ENCODE measurements at places on chromosomes 12 and 14.

DNA sequence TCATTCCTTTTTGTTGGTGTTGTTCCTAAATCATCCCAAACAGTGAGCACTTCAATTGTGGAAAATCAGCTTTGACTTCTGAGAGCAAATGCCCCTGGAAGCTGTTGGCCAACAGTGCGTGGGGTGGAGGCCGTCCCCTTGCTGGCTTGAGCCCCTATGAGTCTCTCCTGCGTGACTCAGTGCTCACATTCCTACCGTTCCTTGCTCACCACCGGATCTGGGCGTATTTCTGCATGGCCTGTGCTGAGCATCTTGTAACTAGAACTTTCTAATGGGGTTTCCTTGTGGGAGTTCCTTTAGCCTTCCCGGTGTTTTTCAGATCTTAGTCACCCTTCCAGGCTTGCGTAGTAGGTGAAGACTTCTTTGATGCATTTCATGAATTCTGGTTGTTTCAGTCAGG is 14.7 kb downstream of the SERPINA1 start:
- no peak overlapping the region for H3K4me3 ChIP-seq
- no peaks in the 10 kb centered on the region for H3K27me3 ChIP-seq
- no peaks in the 10 kb centered on the region for H3K4me1 ChIP-seq
- no peak for DNase-seq
- no peaks in the 10 kb centered on the region for H3K36me3 ChIP-seq
- no peak overlapping the region for H3K27ac ChIP-seq

- no peaks in the 10 kb centered on the region for H3K27me3 ChIP-seq
- DNase-seq = no peak
- no peaks in the 10 kb centered on the region for H3K36me3 ChIP-seq
- peaks cover 50% of the 10 kb centered on the region for H3K4me1 ChIP-seq
These were observed 64.9 kb downstream of the FBXO34 start for GRCh38 chr14:55336162-55336561.

DNA sequence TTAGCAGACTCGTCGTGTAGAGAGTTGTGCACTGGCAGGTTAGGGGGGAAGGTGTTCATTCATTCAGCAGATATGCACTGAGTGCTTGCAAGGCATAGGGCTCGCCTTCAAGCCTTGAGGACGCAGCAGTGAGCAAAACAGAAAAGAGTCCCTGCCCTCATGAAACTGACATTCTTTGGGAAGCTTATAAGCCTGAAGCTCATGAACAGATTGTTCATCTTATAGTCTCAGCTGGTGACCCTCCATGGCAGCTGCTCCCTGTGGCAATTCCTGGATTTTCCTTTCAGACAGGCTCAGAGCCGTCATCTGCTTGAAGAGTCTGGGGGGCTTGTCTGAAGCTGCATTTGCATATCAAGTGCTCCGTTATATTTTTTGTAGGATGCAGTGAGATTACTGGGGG is 148.4 kb downstream of the PRKCH start:
- H3K4me3 ChIP-seq = no peak overlapping the region
- H3K36me3 ChIP-seq = peaks cover 38% of the 10 kb centered on the region
- no peaks in the 10 kb centered on the region for H3K27me3 ChIP-seq
- no peak overlapping the region for H3K27ac ChIP-seq
- peaks cover 54% of the 10 kb centered on the region for H3K4me1 ChIP-seq

DNA sequence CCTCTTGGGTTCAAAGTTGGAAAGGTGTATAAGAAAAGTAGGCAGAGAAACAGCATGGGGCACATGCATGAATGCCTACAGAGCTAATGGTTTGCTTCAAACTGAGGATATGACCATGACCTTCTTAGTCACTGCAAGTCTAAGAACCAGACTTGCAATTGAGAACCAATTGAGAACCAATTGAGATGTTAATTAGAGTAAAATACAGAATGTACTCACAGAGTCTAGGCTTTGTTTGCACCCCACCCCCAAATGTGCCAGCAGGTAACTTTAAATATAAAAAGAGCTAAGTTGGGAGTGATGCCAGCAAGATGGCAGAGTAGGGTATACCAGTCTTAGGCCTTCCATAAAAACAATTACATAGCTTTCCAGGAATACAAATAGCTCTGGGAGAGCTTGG is 227.3 kb upstream of the ALG10 start:
- no peaks in the 10 kb centered on the region for H3K4me1 ChIP-seq
- no peaks in the 10 kb centered on the region for H3K27me3 ChIP-seq
- H3K27ac ChIP-seq = no peak overlapping the region
- H3K36me3 ChIP-seq = no peaks in the 10 kb centered on the region
- no peak overlapping the region for H3K4me3 ChIP-seq

GRCh38 chr12:111569363-111570083 is 29.6 kb downstream of the ATXN2 start:
- H3K27me3 ChIP-seq = no peaks in the 10 kb centered on the region
- no peak for DNase-seq
- no peaks in the 10 kb centered on the region for H3K4me1 ChIP-seq
- no peak overlapping the region for H3K27ac ChIP-seq
- no peak overlapping the region for H3K4me3 ChIP-seq

GRCh38 chr14:29421156-29421728 is 506.4 kb downstream of the PRKD1 start:
- no peaks in the 10 kb centered on the region for H3K36me3 ChIP-seq
- H3K4me1 ChIP-seq = no peaks in the 10 kb centered on the region
- no peak overlapping the region for H3K4me3 ChIP-seq
- H3K27me3 ChIP-seq = no peaks in the 10 kb centered on the region
- no peak for DNase-seq
- no peak overlapping the region for H3K27ac ChIP-seq

- H3K36me3 ChIP-seq = no peaks in the 10 kb centered on the region
- DNase-seq = no peak
- H3K4me3 ChIP-seq = no peak overlapping the region
- no peaks in the 10 kb centered on the region for H3K4me1 ChIP-seq
- H3K27ac ChIP-seq = no peak overlapping the region
These were observed 336.8 kb downstream of the LRIG3 start for GRCh38 chr12:58583529-58583928.

DNA sequence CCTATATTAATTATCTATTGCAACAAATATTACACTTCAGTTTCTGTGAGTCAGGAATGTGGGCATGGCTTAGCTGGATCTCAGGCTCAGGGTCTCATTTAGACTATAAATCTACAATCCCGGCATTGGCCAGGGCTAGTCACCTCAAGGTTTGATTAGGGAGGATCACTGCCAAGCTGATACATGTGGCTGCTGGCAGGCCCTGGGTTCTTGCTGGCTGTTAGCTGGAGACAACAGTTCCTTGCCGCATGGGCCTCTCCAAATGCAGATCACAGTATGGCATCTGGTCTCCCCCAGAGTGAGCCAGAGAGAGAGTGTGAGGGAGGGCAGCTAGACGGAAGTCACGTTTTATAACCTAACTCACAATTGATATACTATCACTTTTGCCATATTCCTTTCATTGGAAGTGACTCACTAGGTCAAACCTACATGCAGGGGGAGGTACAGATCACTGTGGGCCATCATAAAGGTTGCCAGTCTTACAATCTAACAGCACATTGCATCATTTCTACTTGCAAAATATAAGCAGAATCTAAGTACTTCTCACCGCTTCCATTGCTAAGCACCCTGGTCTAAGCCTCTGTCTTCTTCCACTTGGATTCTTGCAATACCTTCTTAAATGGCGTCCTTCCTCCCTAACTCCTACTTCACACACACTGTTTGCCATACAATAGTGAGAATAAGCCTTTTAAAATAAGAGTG is 174.0 kb upstream of the ARHGAP5 start:
- no peak overlapping the region for H3K4me3 ChIP-seq
- H3K27me3 ChIP-seq = no peaks in the 10 kb centered on the region
- DNase-seq = no peak

GRCh38 chr14:76343386-76343785 is 32.6 kb upstream of the ESRRB start:
- no peak for DNase-seq
- H3K27me3 ChIP-seq = no peaks in the 10 kb centered on the region
- no peaks in the 10 kb centered on the region for H3K4me1 ChIP-seq
- no peak overlapping the region for H3K27ac ChIP-seq
- no peaks in the 10 kb centered on the region for H3K36me3 ChIP-seq

- peak; percentile 31 for DNase-seq
- peaks cover 3% of the 10 kb centered on the region for H3K4me1 ChIP-seq
- H3K27ac ChIP-seq = peak overlapping the region; percentile 98
- H3K4me3 ChIP-seq = peak overlapping the region; percentile 82
- H3K36me3 ChIP-seq = peaks cover 8% of the 10 kb centered on the region
These were observed 34.4 kb downstream of the WBP11 start for GRCh38 chr12:14768823-14769405.

DNA sequence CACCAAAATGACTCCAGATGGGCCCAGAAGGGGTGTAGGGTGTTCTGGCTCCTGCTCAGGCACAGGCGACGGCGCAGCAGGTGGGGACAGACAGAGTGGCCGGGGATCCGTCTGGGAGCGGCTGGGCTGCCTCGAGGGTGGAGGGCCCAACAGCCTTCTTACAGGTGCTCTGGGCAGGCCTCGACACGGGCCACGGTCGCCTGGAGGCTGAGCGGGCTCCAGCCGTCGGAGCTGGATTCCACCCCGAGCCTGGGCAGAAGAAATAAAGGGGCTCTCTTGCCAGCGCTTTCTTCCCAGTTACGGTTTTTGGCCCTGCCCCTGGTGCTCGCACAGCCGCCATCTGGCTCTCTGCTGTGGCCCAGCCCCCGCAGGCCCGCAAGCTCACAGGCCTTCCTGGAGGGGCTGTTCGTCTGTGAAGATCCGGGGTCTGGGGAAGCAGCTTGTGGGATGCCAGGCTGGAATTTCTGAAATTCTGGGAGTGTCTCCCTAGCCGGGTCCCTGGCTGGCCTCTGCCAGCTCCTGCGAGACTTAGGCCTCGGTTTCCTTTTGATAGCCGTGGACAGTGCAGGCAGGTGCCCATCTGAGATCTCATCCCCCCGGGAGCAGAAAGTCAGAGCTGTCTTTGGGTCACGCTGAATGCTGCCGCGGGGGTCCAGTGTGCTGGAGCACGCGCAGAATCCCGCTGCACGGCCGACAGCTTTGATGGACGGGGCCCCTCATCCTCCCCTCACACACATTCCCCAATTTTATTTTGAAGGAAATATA is 122.7 kb downstream of the PAPOLA start:
- no peak overlapping the region for H3K4me3 ChIP-seq
- no peaks in the 10 kb centered on the region for H3K27me3 ChIP-seq
- H3K4me1 ChIP-seq = no peaks in the 10 kb centered on the region
- DNase-seq = no peak

DNA sequence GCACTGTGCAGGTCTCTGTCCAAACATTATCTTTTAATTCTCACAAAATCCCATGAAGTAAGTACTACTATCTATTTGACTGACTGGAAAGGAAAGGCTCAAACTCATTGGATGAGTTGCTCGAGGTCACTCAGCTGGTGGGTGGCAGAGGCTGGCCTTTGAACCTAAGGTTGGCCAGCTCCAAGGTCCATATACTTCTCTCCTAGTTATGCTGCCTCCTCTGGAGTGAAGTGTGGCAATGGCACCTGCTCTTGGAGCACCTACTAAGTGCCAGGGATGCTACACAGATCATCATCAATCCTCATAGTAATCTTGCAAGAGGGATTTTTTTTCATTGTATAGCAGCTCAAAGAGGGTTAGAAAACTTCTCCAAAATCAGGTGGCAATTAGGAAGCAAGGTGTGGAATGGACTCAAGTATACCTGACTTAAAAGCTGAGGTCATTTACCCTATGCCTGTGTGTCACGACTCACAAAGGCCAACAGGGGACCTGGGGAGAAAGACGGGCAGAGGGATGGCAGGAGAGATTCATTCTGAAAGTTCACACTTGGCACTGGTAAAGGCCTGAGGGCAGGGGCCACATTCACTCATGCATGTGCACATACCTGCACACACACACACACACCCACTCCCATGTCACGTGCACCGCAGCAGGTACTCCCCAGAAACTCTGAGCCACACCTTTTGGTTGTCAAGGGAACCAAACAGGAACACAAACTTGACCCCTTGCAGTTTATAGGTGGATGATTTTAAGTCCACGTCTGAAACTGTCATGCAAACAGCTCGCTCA is 146.4 kb downstream of the FOXN3 start:
- no peak overlapping the region for H3K27ac ChIP-seq
- no peaks in the 10 kb centered on the region for H3K27me3 ChIP-seq
- no peak for DNase-seq
- peaks cover 4% of the 10 kb centered on the region for H3K36me3 ChIP-seq
- peaks cover 2% of the 10 kb centered on the region for H3K4me1 ChIP-seq

DNA sequence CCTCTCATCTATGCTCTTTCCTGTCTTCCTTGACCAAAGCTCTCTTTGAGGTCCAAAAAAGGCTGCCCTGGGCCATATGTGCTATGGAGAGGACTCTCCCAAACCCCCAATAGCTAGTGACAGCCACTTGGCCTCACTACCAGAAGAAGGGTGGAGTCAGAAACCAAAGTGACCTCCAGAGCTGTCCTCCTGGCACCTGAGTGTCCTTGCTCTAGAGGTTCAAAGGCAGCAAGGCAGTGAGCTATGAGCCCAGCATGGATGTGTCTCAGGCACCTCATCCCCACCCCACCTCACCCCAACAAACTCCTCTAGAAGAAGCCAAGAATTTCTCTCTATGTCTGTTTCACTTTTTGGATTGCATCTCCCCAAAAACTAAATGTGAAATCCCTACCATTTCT is 4.1 kb upstream of the AQP5 start:
- no peak for DNase-seq
- no peak overlapping the region for H3K4me3 ChIP-seq
- no peak overlapping the region for H3K27ac ChIP-seq
- H3K36me3 ChIP-seq = no peaks in the 10 kb centered on the region
- H3K27me3 ChIP-seq = peaks cover 48% of the 10 kb centered on the region
